NCI-H2081 treated with DMSO at 0.1 percent for 48 hours (cell line): ENCODE measurements at places on chromosomes 3 and 15.

- no peak for DNase-seq
Observed at GRCh38 chr15:60389261-60390077, 8.3 kb downstream of the ANXA2 start.

DNA sequence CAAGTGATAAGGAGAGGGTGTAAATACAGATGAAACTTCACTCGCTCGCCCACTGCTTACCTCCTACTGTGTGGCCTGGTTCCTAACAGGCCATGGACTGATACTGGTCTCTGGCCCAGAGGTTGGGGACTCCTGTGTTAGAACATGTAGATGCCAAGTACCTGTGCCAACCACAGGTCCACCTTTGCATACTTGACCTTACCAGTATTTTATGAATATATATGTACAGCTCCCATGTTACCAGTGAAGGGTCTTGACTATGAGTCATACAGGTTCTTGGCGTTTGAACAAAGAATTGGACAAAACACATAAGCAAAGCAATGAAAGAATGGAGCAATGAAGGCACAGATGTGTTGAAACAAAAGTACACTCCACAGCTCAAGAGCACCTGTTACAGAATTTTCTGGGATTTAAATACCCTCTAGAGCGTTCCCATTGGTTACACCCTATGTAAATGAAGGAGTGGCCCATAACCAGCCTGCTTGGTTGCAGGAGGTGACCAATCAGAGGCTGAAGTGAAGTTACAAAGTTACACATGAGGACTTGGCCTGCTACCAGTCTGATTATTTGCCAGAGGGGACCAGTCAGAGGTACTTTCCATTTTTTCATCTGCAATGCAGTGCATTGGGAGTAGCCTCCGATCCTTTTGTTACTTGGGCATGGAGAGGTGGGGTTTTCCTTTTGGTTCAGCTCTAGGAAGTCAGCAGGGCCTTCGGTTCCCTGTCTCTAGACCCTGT is 1.7 kb upstream of the GFM1 start:
- DNase-seq, result no peak

DNA sequence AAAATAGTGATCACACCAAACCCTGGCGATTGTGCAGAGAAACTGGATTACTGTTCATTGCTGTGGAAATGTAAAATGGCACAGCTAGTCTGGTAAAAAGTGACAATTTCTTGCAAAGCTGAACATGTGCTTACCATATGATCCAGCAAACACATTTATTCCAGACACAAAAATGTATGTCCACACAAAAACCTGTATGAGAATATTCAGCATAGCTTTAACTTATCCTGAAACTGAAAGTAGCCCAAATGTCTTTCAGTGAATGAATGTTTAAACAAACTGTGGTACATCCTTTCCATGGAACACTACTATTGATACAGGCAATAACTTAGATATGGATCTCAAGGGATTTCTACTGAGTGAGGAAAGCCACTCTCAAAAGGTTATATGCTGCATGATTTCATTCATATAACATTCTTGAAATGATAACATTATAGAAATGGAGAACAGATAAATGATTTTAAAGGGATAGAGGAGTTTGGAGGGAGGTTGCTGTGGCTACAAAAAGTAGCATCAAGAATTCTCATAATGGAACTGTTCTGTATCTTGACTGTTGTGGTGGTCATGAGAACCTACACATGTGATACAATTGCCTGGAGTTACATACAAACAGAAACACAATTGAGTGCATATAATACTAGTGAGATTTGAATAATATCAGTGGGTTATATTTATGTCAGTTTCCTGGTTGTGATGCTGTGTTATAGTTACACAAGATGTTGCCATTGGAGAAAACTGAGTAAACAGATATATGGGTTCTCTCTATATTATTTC is 70.7 kb upstream of the DPH6 start:
- no peak for DNase-seq

GRCh38 chr15:56428821-56429458 is 36.0 kb downstream of the MNS1 start:
- no peak for DNase-seq

- no peak for DNase-seq
Observed at GRCh38 chr3:127849368-127849767, 27.1 kb upstream of the MGLL start.

DNA sequence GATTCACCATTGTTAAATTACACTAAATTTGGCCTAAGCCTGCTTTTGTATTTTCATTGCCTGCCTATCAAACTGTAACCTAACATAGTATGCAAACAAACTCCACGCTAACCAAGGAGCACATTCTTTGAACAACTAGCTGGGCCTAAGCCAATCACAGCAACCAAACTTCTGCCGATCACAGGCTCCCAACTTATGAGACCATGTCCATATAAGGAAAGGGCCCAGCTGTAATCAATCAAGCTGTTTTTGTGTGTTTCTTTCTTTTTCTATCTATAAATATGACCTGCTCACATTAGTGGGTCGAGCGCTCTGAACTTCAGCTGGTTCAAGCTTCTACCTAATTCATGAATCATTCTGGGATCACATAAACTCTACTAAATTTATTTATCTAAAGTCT is 473.6 kb downstream of the SI start:
- DNase-seq, result no peak

GRCh38 chr3:12886106-12886679 is 44.8 kb upstream of the RPL32 start:
- no peak for DNase-seq

DNA sequence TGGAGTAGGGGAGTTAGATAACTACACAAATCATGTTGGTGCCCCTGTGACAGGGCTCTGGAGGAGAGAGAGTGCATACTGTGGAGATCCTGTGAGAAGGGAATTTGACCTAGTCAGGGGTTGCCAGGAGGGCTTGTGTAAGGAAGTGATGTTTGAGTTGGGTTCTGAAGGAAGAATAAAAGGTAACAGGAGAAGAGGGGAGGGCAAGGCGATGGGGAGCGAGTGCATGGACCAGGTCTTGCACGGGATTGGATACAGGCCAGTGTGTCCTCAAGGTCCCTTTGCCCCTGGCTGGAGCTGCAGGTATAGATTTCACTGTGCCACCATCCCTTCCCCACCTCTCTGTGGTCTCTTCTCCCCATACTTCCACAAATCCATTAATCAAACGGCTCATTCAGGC is 83.9 kb downstream of the RGMA start:
- no peak for DNase-seq

DNA sequence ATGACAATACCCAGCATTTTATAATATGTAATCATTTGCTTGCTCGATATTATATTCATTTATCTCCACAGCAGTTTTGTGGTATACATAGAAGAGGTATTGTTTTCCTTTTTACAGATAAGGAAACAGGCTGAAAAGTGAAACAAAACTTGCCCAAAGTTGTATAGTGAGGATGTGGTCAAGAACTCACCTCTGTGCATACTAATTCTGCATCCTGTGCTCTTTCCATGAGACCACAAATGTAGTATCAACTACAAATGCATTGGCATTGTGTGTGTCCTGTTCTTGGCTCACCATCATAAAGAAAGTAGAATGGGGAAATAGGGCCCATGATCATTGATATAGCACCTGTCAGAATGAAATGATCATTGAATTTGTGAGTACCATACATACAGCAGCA is 167.3 kb downstream of the NECTIN3 start:
- DNase-seq, result no peak

DNA sequence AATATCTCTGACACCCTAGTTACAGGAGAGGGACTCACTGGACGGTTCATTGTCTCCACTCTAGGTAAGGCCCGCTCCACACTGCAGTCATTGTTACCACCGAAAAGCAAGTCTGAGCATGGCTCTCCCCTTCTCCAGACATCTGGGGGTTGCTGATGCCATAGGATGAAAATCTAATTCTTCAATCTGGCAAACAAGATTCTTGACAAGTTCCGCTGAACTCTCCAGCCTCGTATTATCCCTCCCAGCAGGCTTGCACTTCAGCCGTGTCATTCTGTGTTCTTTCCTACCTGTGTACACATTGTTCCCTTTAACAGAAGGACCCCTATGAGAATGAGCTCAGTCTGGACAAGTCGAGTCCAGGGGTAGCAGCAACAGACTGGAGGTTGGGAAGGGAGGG is 152.3 kb upstream of the NR2E3 start:
- no peak for DNase-seq

DNA sequence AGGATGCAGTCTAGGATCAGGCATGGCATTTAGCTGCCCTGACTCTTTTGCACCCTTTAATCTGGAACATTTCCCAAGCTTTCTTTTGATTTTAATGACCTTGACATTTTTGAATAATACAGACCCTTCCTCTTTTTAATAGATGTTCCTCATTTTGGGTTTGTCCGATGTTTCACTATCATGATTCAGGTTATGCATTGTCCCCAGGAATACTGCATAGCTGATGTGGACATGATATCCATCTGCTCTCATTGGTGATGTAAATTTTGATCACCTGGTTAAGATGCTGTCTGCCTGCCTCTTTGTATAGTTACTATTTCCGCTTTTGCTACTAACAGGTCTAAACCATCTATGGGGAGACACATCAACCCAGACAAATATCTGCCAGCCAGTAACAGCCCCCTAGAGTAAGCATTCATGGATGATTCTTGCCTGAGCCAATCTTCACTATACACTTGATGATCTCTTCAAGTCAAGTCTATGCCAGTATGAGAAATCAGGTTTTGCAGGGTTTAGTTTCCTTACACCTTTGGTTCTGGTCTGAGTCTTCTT is 50.6 kb upstream of the ULK4 start:
- DNase-seq, result no peak

- DNase-seq, result no peak
Observed at GRCh38 chr3:29335943-29336342, 55.1 kb downstream of the RBMS3 start.

- no peak for DNase-seq
Observed at GRCh38 chr15:40567111-40567510, 2.0 kb upstream of the RPUSD2 start.

DNA sequence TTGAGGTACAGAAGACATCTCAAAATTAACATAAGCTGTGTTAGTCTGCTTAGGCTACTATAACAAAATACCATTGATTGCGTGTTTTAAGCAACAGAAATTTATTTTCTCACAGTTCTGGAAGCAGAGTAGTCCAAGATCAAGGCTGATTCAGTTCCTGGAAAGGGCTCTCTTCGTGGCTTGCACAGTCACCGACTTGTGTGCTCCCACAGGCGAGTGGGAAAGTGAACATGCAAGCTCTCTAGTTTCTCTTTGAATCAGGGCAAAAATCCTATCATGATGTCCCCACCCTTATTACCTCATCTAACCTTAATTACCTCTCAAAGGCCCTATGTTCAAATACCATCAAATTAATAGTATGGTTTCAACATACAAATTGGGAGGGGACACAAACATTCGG is 505.9 kb downstream of the ZIC1 start:
- DNase-seq, result no peak

DNA sequence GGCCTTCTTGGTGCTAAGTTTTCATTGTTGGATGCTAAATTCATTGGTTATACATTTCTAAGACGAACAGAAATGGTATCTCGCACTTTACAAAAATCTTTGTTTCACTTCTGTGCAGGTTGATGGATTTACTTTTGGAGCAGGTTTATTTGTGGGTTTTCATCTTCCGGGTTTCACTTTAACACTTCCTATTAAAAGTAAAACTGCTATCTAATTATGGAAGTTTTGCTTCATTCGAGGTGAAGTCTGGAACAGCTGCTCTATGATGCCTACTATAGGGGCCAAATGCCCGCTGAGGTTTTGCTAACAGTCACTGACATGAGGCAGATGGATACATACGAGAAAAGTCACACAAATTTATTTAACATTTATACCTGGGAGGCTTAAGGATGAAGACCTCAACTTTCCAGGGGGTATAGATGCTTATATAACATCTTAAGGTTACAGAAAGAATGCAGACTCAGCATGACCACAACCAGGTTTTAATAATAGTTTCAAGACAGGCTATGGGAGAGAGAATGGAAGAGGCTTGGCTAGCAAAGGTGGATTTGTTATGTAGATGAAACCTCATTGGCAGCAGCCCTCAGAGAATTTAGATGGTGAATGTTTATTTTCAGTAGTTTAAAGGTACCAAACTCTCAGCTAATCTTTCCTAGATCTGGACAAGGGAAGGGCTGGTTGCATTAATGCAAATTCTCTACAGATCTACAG is 54.2 kb downstream of the OSTN start:
- DNase-seq, result no peak

DNA sequence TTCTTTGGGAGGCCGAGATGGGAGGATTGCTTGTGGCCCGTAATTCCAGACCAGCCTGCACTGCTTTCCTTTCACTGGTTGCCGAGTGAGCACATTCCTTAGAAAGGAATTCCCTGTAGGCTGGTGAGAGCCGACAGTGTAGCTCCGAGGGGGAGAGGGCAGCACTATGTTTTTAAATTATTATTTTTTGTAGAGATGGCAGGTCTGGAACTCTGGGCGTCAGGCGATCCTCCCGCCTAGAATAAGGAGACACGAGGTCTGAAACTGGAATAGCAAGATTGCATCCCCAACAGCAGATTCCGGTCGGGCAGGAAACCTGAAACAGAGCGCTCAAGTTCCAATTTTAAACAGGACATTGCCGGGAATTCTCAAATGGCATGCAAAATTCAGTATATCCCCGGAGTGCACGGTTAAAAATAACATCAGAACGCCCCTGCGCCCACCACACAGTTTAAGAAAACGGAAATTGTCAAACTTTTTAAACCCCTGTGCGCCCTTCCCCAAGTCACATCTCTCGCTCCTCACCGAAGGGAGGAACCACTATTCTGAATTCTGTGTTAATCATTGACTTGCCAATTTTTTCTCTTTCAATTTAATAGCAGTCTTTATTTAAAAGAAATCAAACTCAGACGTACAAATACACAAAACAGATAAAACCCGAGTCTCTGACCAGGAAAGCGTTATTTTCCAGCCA is 643 bp upstream of the RNU5B-1 start:
- peak; percentile 10 for DNase-seq

GRCh38 chr3:15693355-15693754 is 91.8 kb downstream of the BTD start:
- DNase-seq, result no peak

GRCh38 chr3:112377568-112378071 is 44.7 kb downstream of the CD200 start:
- DNase-seq, result no peak

DNA sequence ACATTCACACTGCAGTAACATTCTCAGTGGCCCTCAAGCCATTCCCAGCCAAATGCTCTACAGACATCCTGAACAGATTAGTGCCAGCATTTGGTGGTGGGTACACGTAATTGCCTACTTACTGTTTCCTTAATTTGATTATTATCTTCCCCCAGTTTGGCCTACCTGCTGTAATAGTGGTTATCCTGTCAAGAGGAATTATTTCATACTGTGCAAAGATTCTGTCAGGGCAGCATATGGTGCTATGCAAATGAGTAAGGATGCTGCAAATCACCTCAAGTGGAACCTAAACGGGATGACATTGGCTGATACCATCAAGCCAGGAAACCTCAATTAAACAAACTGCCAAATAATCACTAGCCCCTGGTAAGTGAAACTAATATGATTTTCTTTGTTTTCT is 88.7 kb downstream of the SEMA6D start:
- DNase-seq, result no peak

DNA sequence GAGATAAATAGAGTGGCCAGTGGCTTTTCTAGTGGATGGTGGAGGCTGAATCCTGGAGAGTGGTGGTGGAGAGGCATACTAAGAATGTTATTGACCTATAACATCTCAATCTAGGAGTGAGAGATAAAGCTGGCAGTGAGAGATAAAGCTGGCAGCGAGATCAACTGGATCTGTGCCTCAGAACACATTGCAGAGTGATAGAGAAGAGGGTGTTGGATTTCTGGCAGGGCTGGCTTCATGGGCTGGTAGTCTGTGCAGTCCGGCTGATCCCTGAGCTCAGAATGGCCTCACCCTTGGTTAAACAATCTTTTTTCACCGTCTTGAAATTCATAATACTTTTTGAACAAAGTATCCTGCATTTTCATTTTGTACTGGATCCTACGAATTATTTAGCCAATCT is 221.2 kb downstream of the NLGN1 start:
- no peak for DNase-seq
